Left colon (tissue), 2 donors: ENCODE measurements at places on chromosomes 7 and 10. TPM values are rescaled to one million over a fixed set of nuclear protein-coding genes. Genes with fewer than 3 reads are reported as not detected.

GRCh38 chr10:132764108-132764507, 21.8 kb downstream of the NKX6-2 start:
- no peak for DNase-seq

DNA sequence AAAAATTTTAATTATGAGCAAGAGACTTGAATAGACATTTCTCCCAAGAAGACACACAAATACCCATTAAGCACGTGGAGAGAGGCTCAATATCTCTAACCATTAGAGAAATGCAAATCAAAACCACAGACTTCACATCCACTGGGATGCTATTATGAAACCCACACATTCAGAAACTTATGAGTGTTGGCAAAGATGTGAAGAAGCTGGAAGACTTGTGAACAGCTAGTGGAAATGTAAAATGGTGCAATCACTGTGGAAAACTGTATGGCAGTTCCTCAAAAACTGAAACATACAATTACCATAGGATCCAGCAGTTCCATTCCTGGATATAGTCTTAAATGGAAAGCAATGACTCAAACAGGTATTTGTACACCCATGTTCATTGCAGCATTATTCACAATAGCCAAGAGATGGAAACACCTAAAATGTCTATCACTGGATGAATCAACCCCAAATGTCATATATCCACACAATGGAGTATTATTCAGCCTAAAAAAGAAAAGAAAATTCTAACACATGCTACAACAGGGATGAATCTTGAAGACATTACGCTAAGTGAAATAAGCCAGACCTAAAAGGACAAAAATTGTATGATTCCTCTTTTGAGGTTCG, 53.5 kb upstream of the FRMD4A start:
- DNase-seq, result no peak

DNA sequence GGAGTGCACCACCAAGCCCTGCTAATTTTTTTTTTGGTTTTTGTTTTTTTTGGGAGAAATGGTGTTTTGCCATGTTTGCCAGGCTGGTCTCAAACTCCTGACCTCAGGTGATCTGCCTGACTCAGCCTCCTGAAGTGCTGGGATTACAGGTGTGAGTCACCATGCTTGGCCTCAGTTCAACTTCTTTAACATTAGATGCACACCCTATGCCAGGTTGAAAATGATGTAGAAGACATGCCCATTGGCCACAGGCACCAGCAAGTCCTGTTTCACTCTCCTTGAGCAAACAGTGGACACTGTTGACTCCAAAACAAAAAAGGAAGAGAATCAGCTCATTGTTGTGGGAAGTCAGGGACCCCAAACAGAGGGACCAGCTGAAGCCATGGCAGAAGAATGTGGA, 1205.3 kb downstream of the REEP3 start:
- DNase-seq, result no peak

SFRP4 gene
- 0.39 TPM for total RNA-seq

DNA sequence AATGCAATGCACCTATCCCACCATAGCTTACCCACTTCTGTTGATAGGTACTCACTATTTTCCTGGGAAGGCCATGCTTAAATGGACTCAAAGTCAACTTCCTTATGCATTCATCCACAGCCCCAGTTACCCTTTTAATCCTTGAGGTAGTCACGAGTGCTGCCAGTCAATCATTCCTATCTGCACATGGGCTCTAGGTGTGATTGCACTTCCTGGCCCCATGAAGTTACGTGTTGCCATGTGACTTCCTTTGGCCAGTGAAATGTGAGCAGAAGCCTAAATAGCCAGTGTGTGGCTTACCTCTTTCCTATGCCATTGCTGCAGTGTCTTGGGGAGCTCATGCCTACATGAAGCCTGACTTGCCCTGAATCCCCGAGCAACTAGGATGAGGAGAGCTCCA, 23.5 kb upstream of the EIF5AL1 start:
- DNase-seq, result no peak

GRCh38 chr10:85225311-85225710, 896.9 kb downstream of the CCSER2 start:
- DNase-seq, result no peak

FGFBP3 gene
- 2.3 TPM for total RNA-seq

DNA sequence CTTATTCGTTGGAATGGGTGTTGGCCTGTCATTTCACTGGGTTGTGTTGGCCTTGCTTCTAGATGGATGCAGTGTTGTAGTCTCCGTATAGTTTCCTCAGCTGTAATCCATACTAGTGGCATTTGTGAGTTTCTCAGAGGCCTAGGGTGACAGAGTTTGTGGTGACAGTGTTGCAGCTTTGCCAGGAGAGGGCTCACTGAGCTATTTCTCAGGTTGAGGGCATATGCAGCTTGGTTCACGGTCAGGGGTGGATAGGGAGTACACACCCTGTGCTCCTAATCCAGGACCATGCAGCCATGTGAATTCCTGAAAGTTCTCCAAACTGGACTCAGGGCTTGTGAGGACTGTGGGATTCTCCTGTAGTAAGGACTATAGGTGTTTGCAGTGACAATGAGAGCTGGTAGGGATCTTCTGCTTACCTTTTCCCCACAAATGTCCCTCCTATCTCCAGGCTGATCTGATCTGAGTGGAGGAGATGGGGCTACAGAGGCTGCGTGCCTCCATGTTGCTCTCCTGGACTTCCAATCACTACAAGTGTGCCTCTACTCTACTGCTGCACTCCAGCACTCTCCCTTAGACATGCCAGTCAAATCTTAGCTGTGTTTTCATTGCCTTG, 229.0 kb downstream of the STK31 start:
- peak; percentile 14 for DNase-seq

DNA sequence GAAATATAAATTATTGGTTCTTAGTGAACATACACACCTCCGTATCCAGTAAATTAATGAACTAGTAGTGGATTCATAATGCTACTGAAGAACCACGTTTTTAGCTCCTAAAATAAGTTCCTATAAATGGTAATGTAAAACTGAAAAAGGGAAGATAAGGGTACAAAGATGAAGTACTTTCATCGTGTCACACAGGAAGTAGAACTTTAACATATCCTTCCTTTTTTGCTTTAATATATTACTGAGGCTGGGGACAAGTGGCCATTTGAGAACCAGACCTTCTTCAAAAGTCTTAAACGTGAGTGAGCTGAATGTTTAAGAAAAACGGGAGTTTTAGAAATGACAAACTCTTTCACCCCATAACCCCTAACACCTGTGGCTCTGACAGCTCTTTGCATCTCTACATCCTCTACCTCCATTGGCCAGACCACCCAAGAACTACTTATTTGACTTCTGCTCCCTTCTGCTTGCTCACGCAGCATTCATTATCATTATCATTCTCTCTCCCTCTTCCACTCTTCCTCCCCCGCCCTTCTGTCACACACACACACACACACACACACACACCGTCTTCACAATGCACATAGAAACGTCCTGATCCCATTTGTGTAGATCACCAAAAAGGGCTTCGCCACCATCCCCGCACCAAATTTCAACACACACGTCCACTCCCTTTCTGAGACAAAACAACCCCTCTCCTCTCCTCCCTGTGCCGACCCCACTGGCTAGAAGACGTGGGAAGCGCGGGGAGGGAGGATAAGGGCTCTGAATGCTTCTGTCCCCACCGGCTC, 677 bp downstream of the SKAP2 start:
- peak; percentile 72 for DNase-seq

DNA sequence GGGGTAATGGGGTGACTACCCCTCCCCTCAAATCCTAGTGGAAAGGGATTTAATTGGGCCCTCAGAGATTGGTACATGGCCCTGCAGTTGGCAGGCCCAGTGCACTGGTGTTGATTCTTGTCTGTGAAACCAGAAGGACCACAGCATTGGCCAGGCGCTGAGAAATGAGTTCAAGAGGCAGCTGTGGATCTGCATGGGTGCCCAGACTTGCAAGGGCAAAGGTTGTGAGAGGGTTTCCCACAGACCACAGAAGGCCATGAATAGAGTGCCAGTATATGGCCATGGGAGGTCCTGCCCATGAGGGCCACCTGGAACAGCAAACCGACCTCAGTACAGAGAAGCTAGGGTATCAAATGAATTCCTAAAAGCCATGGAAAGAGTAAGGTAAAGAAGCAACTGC, 32.9 kb downstream of the TMEM168 start:
- DNase-seq, result no peak

ENTPD1 gene
- 14.4 TPM for total RNA-seq

DNA sequence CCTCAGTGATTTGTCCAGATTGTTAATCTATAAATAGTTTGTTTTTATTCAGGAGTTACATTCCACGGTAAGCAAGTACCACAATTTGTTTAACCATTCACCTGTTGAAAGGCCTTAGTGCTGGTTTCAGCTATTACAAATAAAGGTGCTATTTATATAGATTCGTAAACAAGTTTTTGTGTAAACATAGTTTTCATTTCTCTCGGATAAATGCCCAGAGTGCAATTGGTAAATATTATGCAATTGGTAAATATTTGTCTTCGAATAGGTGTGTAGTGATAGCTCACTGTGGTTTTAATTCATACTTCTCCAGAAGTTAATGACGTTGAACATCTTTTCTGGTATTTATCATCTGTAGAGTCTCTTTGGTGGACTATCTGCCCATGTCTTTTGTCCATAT, 76.4 kb upstream of the RSU1 start:
- no peak for DNase-seq

DNA sequence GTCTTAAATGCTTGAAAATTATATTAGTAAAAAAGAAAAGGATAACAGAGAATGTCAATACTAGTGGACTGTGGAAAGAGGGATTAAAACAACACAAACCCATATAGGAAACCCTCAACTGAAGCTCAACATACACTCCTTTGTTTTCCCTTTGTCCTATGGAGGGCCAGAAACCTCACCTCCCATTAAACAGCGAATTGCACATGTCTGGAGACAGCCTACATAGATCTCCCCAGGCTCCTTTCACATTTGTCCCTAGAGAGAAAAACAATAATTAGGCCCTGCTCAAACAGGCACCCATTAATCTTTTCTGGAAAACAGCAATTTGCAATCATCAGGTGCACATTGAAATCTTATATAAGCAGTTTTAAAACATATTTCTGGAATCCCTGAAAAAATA, 87.6 kb upstream of the SEMA3D start:
- no peak for DNase-seq

DNA sequence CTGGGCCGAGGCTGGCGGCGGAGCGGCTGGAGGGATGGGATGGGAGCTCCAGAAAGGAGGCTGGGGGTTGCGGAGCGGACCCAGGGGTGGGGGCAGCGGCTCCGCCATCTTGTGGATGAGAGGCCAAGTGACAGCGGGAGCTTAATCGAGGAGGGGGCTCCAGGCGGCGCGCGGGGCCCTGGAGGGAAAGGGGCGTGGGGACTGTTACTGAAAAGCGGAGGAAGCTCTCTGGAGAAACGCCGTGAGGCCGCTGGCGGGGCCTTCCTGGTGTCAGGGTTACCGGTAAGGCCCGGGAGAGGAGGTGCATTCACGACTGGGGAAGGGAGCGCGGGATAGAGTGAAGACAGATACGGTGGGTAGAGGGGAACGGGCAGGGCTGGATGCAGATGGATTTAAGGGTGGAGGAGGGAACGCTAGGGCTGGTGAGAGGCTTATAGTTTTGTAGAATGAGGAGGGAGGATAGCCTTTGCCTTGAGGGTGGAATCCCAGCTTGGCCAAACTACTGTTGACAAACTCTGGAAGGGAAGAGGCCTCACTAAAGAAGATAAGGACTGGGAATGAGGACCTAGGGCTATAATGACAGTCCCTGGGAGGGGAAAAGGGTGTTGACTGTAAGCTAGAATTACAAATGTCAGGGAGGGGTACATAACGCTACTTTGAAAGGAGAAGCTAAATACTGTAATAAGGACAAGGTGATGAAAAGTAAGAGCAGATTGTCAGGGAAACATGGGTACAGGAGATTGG, 535 bp downstream of the BTRC start:
- DNase-seq, result peak; percentile 53

- no peak for DNase-seq
Measured at GRCh38 chr7:4739528-4739992, 35.9 kb upstream of the AP5Z1 start.

- DNase-seq, result no peak
Measured at GRCh38 chr7:151624246-151624928, 104.7 kb upstream of the RHEB start.

- no peak for DNase-seq
Measured at GRCh38 chr7:95688931-95689495, 83.3 kb upstream of the DYNC1I1 start.

CLDN3 gene
- 781 TPM for total RNA-seq
